Activated CD4-positive, alpha-beta T cell treated with anti-CD3 and anti-CD28 coated beads for 1 hour (primary cell): ENCODE measurements at places on chromosomes 16 and 17.

DNA sequence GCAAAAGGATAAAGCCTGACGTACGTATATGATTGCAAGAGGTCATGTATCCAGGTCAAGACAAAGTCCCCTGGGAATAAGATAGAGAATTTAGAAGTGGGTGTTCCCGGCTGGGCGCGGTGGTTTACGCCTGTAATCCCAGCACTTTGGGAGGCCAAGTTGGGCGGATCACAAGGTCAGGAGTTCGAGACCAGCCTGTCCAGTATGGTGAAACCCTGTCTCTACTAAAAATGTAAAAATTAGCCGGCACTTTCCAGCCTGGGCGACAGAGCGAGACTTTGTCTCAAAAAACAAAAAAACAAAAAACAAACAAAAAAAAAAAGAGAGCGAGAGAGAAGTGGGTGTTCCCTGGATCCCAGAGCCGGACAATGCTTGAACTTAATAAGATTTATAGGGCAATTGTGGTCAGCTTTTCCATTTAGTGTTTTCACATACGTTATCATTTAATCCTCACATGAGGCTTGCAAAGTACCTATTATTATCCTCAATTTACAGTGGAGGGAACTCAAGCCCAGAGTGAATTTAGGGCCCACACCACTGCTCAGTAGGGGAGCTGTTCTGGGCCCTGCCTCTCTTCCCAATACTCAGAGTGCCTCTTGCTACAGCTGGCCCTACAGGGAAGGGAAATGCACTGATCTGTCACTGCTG lies 481 bp upstream of the GLTPD2 start:
- DNase-seq: no peak

DNA sequence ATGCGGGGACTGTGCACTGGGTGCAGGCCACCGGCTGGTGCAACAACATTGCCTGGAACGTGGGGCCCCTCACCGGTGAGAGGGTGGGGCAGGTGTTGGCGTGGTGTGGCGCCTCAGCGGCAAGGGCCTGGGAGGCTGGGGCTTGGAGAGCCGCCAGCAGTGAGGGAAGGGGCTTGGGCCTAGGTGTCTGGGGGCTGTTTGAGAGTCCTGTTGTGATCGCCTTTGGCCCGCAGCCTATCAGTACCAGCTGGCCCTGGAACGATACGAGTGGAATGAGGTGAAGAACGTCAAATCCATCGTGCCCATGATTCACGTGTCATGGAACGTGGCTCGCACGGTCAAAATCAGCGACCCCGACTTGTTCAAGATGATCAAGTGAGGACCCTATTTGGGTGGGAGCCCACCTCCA lies 2.6 kb upstream of the TMEM88 start:
- no peak for DNase-seq

GRCh38 chr16:87597324-87597830 lies 4.9 kb upstream of the JPH3 start:
- DNase-seq: no peak

DNA sequence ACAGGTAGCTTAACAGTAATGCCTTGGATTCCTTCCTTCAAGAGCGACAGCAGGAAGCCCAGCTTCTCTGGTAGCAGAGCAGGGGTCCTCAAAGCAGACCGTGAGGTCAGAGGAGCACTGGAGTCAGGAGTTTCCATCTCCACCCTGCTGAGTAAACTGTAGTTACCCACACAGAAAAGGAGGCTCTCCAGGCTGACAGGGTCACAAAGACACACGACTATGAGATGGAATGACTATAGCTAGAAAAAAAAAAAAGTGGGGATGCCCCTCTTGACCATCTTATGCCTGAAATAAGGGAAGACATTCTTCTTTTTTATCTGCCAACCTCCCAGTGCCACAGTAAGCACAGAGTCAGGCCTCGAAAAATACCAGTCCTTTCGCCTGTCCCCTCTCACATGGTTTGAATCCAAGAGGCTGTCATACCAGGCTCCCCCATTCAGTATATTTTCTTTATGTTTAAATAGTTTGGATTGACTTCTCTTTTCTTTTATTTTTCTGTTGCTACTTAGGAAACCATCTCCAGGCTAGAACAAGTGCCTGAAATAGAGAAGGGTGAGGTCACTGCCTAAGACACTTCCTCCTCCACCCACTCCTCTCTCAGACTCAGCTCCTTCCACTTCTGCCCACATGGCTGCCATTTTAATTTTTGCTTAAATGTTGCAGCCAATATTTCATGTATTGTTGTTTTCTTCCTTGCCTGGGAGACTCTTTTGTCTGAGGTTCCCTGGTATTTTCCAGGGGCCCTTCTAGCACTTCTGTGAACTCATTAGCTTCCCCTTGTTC lies 707.4 kb downstream of the MAF start:
- DNase-seq: no peak

GRCh38 chr17:80219763-80220053 lies 425 bp downstream of the SGSH start:
- DNase-seq: no peak

DNA sequence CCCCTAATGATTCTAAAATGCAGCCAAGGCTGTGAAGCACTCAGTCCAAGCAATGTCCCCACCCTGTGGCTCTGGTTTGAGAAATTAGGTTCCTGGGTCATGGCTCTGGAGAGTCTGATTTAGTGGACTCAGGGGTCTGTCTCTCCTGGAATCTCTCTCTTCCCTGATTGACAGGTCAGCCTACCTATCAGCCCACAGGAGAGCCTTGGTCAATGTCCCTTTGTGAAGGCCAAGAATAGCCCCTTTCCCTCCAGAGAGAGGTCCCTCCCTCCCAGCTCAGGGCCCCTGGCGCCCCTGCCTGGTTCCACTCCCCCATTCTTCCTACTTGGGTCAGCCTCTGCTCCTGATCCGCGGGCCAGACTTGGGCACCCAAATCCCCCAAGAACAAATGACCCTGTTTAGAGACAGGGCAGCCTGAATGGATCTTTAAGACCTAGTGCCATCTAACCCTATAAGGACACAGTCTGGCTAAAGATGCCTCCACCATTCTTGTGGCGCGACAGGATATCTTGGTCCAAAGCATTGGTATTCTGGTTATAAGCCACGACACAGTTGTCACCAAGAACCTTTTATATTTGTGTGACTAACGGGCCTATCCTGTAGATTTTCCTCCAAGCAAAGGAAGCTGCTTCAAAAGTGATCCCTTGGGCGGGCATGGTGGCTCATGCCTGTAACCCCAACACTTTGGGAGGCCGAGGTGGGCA lies 38.3 kb upstream of the PRSS54 start:
- DNase-seq: no peak

DNA sequence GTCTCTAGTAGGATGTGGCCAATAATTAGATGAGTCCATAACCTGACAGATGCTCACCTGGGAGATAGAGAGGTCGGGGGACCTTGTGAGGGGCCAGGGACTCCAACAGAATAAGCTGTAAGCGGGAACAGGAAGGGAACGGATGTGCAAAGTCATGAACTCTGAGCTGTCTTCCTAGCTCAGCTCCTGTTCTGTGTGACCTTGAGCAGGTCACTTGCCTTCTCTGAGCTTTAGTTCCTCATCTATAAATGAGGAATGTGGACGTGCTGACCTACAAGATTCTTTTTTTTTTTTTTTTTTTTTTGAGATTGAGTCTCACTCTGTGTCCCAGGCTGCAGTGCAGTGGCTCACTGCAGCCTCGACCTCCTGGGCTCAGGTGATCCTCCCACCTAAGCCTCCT lies 58.9 kb downstream of the AKAP1 start:
- no peak for DNase-seq

- no peak for DNase-seq
Measured at GRCh38 chr16:51757124-51757470, 606.0 kb upstream of the SALL1 start.

DNA sequence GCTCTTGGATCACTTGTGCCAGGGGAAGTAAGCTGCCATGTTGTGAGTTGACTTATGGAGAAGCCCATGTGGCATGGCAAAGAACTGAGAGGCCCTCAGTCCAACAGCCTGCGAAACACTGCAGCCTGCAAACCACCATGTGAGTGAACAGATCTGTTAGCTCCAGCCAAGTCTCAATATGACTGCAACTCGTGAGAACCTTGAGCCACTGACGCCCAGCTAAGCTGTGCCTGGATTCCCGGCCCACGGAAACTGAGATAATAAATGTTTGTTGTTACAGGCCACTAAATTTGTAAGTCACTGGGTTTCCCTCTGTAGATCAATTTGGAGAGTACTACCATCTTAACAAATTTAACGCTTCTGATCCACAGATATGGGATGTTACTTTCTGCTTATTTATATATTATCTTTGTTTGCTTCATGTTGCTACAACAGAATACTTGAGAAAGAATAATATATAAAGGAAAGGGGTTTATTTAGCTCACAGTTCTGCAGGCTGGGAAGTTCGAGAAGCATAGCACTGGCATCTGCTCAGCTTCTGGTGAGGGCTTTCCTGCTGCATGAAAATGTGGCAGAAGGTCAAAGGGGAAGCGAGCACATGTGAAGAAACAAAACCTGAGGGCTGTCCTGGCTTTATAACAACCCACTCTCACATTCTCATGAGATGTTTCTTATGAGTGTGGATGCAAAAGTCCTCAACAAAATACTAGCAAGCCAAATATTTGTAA lies 29.4 kb upstream of the ATP2A3 start:
- DNase-seq: no peak

- DNase-seq: no peak
Measured at GRCh38 chr16:83781-84615, 6.0 kb downstream of the MPG start.

DNA sequence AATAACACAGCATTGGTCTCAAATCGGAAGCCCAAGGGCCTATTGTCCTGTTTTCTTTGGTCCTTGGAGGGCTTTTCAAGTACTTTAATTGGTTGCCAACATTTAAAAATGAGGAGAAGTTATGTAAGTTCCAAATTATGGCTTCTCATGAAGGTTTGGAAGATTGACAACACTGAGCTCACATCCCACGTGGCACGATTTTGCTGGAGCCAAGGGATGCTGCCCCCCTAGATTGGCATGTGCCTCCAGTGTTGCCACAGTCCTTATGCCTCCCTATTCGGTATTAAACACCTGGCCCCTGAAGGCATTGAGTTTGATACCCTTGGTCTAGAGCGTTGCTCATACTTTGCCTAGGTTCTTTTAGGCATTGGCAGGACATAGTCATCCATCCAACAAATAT lies 108.0 kb downstream of the ZNF18 start:
- no peak for DNase-seq

DNA sequence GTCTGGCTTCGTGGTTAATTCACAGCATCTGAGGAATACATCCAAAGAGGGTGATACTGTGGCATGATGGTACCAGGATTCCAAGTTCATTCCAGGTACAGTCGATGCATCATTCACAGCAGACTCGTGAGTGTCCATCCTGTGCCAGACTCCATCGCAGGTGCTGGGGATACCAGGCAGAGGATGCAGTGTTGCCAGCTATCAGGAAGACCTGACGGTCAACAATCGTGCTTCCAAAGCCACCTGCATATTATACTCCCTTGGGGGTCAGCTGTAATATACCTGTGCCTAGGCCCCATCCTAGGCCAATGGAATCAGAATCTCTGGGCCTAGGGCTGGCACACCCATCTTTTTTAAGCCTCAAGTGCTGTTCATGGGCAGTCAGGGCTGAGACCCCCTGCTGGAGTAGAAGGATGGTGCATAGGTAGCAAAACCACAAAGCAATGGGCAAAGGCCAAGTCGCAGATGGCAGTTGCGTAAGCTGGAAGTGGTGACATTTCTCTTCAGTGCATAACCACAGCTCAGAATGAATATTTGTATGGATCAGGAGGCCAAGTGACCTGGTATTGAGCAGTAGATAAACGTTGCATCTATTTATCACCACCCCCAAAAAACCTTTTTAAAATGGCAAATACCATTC lies 42.9 kb upstream of the C16orf78 start:
- no peak for DNase-seq

GRCh38 chr17:44967026-44967906 lies 837 bp downstream of the C1QL1 start:
- no peak for DNase-seq

GRCh38 chr16:2791174-2791573 lies 3.8 kb upstream of the PRSS33 start:
- no peak for DNase-seq

DNA sequence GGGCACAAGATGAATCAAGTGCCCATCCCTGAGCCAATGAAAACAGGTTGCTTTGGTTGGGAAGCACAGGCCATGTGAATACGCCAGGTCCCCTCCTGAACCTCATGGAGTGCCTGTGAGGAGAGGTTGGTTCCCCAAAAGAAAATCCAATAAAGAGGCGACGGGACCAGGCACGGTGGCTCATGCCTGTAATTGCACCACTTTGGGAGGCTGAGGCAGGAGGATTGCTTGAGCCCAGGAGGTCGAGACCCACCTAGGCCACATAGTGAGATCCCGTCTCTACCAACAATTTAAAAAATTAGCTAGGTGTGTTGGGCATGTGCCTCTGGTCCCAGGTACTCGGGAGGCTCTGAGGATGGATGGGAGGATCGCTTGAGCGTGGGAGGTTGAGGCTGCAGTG lies 3.5 kb upstream of the CORO1A start:
- no peak for DNase-seq

DNA sequence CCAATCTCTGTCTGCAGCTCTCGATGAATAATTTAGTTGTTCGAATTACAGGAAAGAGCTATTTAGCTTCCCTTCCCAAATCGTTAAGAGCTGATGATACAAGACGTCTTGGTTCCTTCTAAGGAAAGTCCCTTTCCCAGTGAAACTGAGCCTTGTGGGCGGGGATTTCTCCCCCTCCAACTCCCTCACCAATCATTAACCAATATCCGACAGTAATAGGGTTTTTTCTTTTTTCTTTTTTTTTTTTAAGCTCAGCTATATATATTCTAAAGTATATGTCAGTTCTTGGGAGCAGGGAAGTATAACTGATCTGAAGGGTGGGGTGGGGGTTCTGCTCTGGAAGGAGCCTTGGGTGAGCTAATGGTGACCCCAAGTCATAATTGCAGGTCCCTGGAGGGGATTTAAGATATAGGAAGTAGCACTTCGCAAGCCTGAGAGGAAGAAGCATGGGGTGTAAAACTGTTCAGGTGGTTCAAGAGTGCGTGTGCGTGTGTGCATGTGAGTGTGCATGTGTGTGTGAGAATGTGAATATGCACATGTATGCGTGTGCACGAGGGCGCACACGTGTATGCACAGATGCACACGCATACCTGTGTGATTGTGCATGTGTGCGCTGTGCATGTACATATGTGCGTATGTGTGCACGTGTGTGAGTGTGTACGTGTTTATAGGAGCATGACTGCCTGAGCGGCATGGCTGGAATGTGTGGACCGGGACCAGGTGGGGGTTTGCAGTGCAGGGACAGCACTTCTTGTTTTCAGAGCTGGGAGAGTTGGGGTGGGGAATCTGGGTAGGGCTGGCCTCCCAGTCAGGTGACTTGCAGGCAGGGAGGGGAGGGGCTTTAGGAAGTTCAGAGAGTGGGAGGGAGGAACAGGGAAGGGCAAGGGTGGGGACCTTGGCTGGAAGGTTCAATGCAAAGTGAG lies 42.7 kb downstream of the SOCS3 start:
- DNase-seq: no peak

DNA sequence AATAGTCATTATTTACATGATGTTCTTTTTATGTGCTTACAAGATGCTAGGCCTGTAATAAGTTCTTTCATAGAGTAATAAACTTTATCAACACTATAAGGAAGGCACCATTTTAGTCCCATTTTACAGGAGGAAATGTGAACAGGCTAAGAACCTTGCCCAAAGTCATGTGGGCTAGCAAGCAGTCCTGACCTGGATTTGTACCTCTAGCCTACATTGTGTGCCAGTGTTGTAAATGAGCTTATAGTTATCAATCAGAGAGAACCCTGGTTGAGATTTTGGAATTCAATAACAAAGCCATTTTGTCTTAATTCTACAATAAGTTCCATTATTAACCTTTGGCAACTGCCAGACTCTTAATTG lies 6.7 kb upstream of the TBKBP1 start:
- DNase-seq: no peak

GRCh38 chr17:68185820-68186219 lies 62.0 kb upstream of the AMZ2 start:
- no peak for DNase-seq
